NCI-H1048 (cell line): ENCODE measurements at places on chromosomes 6 and 20.

DNA sequence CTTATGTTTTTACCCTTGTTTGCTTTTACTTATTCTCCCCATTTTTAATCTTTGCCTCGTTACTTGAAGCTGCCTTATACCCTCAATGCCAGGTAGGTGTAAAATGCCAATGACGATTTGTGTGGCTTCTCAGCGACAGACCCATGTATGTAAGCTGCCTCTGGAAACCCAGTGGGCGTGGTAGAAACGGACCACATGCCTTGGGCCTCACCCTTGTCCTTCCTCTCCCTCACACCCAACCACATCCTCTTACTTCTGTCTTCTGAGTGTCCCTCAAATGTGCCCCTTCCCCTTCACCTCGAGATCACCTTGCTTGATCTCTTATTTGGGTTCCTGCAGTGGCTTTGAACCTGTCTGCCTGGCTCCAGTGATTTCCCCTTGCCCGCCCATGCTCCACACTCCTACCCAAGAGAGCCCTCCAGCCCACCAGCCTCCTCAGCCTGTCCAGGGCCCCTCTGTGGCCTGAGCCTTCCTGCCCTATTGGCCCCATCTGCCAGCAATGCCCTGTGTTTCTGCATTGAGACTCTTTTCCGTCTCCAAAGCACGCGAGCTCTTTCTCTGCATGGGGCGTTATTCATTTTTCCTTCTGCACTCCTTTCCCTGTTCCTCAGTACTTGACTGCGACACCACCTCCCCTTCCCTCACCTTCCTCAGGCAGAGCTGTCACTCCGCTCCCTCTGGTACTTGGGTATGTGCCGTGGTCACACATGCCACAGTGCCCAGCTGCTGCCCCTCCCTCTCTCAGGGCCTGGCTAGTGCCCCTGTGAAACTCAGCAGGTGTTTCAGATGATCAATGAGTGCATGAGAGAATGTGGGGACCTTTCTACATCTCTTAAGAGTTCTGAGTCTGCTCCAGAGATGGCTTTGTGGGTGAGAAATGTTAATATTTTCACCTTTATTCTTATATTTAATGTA lies 115.4 kb downstream of the SLX4IP start:
- DNase-seq = no peak

GRCh38 chr6:35739645-35740524 lies 3.1 kb downstream of the ARMC12 start:
- no peak for DNase-seq

- no peak for DNase-seq
Observed at GRCh38 chr20:63686492-63687321, 9.7 kb upstream of the TNFRSF6B start.

DNA sequence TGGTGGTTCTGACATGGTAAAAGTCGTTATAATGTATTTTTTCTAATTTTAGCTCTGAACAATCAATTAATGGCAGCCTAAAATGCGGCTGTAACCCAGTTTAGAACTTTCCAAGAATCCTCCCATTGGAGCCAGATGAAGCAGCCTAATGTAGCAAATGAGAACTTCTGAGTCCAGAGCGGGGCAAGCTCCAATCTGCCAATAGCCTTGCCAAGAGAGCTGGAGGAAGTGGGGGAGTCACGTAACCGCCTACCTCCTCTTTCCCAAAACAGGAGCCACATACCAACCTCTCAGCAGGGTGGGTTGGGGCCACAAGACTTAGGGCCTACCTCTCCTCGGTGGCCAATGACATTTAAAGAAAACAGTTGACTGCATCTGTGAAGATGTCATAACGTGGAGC lies 230.6 kb downstream of the SOD2 start:
- no peak for DNase-seq

GRCh38 chr6:56096541-56096940 lies 150.8 kb downstream of the COL21A1 start:
- no peak for DNase-seq

DNA sequence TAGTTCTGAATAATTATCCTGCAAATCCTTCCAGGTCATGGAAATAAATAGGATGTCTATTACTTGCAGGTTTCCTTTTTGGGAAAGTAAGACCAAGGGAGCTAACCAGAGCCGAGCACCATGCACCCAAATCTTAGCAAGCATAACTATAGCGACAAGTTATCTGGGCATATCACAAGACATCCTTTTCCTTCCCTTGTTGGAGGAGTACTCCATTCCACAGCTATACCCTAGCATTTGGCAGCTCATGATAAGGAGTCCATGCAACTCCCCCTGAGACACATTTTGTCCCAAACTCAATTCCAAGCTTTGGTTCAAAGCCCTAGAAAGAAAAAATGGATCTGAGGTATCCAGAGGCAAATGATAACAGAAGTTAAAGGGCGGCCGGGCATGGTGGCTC lies 16.5 kb upstream of the ASCC3 start:
- DNase-seq = no peak

- no peak for DNase-seq
Observed at GRCh38 chr6:135871878-135872277, 20.4 kb downstream of the PDE7B start.

DNA sequence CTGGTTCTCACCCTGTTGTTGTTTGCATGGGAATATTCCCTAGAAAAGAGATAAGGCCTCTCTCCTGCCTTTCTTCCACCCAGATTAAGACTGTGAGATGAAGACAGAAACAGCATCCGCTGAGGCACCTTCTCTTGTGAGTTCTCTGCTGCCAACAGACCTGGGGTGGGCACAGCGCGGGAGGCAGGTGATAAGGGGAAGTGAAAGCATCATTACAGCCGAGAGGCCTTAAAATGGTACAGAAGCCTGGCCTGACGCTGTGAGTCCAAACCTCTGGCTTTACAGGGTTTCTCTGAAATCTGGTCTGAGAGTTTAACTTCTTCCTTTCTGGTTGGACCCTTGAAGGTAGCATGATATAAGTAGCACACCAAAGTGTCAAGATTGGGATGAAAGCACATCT lies 21.0 kb upstream of the IYD start:
- DNase-seq = no peak

DNA sequence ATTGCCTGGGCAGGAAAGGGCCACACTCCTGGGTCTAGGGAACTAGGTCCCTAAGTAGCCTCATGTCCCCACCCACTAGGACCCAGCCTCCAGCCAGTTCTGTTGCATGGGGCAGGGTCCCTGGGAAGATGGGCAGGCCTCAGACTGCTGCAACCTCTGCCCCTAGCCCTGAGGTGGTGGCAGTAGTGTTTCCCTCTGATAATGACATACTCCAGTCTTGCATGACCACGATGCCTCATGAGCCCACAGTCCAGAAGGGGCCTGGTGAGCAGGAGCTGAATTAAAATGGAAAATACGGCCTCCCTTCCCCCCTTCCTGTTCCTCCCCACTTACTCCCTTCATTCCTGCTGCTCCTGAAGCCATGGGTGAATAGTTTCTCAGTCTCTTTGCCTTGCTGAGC lies 36.0 kb upstream of the SCRT2 start:
- DNase-seq = no peak

DNA sequence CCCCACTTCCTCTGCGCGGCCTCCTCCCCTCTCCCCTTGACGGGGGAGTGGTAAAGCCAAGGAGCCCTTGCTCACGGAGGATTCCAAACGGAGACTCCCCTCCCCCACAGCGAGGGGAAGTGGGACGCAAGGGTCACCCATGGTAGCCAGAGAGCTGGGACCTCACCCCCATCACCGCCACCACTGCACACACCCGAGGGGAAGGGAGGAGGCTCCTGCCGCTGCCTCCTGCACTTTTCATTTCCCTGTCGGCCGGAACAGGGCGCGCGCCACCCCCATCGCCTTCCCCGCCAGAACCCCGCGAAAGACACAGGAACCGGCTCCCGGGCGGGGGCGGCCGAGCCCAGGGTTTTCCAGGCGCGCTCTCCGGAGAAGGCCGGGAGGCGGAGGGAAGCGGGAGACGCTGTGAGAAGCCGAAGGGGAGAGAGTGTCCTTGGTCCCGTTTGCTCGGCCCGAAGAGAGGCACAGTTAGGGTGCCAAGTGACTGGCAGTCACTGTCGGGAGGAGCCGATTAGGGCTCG lies 789 bp downstream of the CCND3 start:
- DNase-seq = no peak

- no peak for DNase-seq
Observed at GRCh38 chr20:46157625-46158024, 39.5 kb downstream of the CD40 start.

- no peak for DNase-seq
Observed at GRCh38 chr6:54916858-54917257, 70.3 kb downstream of the FAM83B start.

DNA sequence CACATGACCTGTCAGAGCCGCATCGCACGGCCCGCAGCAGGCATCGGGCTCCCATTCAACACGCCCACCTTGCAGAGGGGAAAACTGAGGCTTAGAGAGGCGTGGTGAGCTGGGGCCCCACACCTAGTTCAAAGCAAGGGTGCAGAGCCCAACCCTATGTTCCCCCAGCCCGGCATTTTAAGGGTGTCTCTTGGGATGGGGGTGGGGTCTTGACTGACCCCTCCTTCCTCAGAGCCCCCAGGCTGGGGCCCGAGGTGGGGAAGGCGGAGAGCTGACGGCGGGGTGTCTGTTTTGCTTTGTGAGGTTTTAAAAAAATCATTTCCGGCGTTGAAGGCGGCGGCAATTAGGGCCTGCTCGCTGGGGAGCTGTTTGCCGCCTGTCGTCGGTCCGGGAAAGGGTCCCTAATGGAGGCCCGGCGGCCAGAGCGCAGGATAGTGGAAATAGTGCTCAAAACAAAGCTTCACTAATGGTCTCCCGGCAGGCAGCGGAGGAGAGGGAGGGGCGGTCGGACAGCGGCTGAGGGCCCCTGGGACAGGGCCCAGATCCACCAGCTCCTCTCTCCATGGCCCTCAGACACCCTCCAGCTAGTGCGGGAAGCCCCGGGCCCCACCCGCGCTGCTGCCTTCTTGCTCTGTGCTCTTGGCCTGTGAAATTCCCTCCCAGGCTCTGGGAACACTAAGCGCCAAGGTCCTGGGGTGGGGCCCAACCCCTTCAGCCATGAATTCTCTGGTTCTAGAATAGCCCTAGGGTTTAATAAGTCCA lies 11.9 kb downstream of the VSTM2L start:
- DNase-seq = no peak

DNA sequence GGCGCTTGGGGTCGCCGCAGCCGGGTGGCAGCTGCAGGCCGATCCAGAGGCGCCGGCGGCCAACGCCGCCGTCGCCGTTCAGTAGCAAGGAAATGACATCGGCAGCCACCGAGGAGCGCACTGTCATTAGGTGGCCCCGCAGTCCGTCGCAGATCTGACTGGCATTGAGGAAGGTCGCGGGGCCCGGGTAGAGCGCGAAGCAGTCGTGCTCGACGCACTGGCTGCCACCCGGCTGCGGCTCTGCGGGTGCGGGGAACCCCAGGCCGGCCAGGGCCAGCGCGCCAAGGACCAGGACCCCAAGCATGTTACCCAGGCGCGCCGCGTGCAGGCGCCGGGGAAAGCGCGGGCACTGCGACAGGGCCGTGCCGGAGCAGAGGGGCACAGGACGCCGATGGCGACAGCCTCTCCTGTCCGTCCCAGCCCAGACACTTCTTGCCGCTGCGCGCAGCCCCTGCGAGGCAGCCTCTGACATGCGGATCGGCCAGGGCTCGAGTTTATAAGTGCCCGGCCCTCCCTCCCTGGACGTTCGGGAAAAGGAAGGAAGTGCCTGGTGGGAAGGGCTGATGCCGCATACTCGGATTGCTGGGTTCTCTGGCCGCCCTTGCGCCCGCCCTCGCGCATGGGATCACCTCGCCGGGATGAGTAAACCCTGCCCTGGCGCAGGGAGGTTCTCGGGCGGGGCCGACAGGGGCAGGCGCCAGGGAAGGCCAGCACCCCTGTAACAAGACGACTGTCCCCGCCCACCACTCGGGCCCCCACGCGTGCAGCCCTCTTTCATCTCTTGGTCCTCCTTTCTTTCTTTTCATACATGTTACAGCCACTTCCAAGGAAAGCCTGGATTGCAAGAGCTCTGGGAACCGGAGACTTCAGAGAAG lies at the start of gene THBD:
Gene THBD (minus strand): TSS at position 472 of the 875 bp plus-strand sequence. CDS start 168 bp downstream, at position 304.
- no peak for DNase-seq

GRCh38 chr6:112235956-112236355 lies 18.4 kb downstream of the LAMA4 start:
- DNase-seq = no peak

DNA sequence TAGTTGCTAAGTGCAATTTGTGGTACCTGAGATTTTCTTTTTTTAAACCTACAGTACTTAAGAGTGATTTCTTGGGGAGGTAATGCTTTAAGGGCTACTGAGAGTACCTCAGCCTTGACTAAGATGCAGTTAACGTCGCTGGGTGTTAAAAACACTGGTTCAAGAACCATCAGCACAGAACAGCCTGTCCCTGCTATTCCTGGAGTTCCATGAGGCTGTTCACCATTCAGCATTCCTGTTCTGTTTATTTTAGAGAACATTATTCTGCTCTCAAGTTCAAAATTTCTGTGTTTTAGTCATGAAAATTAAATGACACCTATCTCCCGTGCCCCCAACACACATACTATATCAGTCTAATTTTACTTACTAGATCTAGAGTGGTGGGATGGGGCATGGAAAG lies 1.7 kb upstream of the PRELID3B start:
- no peak for DNase-seq

DNA sequence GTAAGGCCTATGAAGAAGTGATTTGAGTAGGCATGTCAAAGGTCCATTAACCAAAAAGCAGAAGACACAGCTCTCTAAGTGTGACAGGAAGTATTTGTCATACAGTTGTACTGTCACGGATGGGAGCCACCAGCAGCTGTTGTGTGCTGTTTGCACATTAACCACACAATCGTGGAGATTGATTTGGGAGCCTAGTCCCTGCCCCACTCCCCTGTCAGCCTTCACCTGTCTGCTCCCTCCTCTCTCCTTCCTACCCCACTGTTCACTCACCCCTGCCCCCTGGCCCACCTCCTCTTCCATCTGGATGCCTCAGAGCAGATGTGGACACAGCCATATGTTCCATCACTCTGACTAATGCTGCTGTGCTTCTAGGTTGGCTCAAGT lies 124.7 kb upstream of the SPACA1 start:
- no peak for DNase-seq

GRCh38 chr6:109143191-109143590 lies 47.9 kb downstream of the CEP57L1 start:
- no peak for DNase-seq

- DNase-seq = no peak
Observed at GRCh38 chr20:55740076-55740475, 265.2 kb downstream of the CBLN4 start.

- no peak for DNase-seq
Observed at GRCh38 chr6:28943557-28944411, 20.0 kb upstream of the TRIM27 start.

- no peak for DNase-seq
Observed at GRCh38 chr6:157427969-157428368, 47.0 kb downstream of the ZDHHC14 start.

DNA sequence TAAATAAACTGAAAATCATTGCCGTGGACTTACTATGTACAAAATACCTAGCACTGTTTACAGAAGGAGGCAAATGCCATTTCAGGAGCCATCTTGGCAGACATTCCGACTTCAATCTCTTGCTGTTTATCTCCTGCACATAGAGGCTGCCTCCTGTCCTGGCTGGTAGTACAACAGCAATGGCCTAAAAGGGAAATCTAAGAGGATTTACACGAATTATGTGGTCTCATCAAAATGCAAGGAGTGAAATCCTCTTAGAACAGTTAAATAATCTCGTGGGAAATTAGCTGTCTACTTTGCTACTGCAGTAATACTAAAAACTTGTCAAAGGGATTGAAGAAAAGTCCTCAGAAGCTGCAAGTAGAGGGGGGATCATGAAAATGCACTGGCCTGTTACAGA lies 82.2 kb upstream of the SLC2A12 start:
- DNase-seq = no peak
